ENCODE measurements at places on chromosomes 6 and 20.

GRCh38 chr6:5337573-5337972 is 76.3 kb downstream of the FARS2 start:
- DNase-seq: no peak

DNA sequence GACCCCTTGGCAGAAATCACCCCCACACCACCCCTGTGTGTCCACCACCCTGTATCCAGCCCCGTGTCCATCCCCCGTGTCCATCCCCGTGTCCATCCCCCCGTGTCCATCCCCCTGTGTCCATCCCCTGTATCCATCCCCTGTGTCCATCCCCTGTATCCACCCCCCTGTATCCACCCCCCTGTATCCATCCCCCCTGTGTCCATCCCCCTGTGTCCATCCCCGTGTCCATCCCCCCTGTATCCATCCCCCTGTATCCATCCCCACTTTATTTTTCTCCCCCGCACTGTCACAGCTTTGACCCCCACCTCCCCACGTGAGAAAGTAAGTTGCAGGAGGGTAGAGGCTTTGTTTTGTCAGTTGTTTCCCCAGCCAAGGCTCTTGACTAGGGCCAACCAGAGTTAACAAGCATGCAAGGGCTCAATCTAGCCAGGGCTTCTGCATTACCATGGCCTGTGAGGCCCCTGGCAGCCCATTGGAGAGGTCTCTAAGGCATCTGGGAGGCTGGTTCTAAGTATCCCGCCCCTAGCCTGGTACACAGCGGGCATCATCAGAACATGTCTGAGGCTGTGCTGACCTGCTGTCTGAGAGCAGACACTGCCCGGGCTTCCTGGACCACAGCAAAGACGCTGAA is 18.1 kb upstream of the SIRPA start:
- peak; percentile 9 for DNase-seq

DNA sequence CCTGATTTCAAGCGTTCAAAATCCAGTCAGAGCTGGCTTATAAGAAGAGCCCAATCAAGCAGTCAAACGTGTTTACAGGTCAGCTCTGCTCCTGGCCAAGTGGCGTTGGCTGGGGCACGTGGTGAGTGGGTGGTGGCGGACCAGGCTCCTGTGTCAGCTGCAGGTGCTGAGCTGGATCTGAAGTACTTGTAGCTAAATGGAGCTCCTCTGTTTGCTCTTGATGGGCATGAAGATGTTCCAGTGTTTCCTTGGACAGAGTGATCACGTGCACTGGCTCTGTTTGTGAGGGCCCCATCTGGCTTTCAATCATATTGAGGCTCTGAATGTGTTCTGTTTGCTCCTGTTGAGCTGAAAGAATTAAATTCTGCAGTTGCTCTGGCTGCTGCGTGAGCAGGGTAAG is 10.2 kb upstream of the MICAL1 start:
- DNase-seq: no peak

GRCh38 chr6:3310051-3310448 is 51.3 kb downstream of the PSMG4 start:
- DNase-seq: no peak

- DNase-seq: no peak
Observed at GRCh38 chr20:688809-689212, 13.2 kb upstream of the SCRT2 start.

DNA sequence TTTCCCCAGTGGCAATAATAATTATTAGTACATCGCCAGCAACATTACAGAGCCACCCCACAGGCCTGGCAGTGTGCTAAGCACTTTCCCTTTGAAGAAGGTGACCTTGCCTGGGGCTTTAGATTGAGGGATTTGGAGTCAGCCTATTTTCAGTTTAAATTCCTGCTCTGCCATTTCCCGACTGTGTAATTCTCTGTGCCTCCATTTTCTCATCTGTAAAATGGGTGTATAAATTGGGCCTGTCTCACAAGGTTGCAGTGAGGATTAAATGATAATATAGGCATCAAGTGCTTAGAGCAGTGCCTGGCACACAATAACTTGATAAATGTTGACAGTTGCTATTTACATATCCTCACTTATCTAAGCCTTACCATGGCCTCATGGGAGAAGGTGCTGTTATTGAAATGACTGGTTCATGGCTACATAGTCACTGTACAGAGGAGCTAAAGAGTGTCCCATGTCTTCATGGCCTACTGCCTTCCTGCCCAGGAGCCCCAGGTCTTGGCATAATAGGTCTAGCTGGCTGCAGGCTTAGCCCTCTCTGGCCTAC is 5.1 kb upstream of the SCRT2 start:
- no peak for DNase-seq

- DNase-seq: no peak
Observed at GRCh38 chr20:20747298-20747697, 34.9 kb upstream of the RALGAPA2 start.

DNA sequence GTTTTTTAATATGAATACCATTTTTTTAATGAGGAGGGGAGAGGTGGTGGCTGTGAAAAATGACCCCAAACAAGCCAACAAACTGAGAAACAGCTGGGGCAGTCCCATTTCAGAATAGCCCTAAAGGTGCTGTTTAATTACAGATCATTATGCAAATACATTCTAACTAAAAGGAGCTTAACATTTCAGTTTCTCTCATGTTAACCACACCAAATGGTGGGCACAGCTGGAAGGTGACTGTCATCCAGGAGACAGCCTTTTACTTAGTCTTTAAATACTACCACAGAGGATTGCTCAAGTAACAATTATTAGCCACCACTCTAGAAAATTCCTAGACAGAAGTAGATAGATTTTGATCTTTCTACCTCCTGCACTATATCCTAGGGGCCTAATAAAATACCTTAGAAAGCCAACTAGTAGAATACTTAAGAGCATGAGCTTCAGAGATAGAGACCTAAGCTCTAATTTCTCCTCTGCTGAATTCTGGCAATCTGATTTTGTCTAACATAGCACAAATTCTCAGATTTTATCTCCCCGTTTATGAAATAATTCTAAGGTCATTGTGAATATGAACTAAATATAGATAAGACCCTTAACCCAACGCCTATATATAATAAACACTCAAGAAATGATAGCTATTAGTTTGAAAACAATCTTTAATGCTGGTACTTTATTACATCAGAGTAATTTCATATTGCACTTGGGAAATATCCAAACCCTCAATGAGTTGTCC is 615.1 kb upstream of the NRSN1 start:
- DNase-seq: no peak

DNA sequence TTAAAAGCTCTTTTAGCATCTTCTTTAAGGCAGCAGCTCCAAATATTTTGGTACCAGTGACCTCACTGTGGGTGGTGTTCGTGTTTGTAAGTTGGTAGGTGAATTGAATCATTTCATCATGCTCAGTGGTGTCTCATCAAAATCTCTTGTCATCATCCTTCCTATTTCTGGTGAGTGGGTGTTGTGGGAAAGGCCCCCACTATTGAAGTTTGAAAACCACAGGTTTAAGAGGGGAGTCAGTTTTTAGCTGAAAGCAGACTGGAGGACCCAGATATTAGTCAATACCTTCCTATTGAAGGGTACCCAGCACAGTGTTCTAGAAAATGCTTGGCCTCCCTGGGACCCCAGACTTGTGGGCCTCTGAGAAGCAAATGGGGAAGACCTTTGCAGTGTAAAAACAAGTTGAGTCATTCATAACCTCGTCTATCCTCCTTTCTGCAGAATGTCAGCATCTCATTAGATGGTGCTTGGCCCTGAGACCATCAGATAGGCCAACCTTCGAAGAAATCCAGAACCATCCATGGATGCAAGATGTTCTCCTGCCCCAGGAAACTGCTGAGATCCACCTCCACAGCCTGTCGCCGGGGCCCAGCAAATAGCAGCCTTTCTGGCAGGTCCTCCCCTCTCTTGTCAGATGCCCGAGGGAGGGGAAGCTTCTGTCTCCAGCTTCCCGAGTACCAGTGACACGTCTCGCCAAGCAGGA is 3.7 kb downstream of the PIM1 start:
- DNase-seq: no peak

GRCh38 chr6:143023695-143024094 is 37.0 kb upstream of the AIG1 start:
- DNase-seq: no peak

DNA sequence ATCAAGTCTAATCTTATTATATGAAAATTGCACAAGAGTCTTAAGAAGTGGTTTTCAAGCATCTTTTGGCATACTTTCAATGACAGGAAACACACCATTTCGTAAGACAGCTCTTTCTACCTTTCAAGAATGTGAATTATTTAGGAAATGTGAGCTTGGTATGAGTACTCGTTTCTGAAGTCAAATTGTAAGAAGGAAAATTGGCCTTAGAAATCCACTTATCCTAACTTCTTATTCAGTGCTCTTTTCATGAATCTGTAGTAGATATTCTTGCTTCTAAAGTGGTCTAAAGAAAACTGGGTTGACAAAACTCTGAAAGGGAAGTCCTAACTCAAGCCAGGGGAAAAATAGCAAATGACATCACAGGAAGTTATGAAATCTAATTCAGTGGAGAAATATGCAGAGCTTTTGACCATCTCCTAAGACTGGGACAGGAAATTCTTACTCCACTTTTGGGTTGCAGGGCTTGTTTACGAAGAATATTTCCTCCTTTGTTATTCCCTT is 38.5 kb upstream of the OGFRL1 start:
- DNase-seq: peak; percentile 61

DNA sequence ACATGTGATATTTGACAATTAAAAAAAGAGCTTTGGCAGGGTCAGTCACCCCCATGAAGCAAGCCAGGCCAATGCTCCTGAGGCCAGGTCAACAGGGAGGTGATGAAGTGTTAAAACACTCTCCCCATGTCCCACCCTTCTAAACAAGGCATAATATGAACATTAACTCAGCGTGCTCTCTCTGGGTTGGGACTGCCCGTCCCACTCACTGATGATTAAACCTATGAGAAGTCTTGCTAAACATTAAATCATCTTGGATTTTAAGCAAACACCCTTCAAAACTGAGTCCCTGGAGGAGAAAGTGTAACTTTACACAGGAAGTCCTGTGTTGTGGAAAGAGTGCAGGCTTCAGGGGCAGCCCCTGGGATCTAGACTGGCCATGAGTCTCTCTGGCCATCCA is 558.5 kb downstream of the CD83 start:
- no peak for DNase-seq

GRCh38 chr6:155883741-155884140 is 428.1 kb upstream of the NOX3 start:
- no peak for DNase-seq

DNA sequence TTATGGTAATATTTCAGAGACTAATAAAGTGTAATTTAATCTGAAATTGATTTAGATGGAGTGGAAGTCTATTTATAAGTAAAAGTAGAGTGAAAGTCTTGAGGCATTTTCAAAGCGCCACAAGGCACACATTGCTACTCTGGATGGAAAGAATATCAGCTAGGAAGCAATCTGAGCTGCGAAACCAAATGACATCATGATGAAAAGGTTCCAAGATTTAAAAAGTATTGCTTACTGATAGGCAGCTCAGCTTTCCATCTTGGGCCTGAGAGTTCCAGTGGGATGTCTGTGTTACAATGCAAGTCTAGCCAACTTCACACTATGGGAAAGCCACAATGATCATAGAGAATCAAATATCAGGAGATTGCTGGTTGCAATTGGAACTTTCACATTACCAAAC is 126.9 kb upstream of the VGLL2 start:
- DNase-seq: no peak

DNA sequence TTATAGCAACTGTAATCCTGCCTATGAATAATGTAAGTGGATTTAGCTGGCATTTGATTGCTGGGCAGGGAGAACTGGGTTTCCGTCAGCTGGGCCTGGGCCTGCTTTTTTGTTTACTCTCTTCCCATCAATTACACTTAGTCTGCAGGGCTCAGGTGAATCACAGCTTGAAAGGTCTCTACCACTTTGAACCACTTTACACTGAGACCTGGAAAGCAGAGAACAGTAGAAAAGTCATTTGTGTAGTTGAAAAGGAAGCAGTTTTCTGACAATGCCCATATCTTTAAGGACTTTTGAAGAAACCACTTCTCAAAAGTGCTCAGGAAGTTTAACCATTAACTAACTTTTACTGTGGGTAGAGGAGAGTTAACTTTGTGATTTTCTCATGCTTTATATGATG is 315.4 kb upstream of the SASH1 start:
- DNase-seq: no peak

DNA sequence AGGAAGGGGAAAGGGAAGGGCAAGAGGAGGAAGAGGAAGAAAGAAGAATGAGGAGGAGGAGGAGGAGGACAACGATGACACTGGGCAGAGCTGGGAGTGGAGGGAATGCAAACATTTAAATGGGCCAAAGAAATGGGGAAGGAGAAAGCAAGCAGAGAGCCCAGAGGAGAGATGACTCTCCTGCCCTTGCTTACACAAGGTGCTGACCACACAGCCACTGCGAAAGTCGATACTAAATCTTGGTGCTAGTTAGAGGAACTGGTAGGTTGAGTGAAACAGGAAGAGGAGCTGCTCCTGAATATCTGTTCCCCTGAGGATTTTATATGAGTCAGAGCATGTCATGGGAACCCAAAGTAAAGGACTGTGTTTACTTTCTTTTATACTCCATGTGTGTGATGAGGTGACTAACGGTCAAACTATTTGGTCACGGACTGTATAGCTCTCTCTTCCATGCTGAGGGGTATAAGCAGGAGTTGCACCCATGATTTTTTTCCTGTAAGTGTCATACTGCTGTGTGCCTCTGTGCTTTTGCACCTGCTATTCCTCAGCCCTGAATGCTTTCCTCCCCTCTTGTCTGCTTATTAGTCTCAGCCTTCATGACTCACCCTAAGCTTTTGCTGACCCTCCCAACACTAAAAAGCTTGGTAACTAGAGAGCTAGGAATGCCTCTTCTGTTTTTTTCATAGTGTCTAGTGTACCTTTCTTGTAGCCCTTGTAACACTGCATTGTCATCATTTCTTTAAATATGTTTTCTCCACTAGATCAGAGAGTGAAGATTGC is 9.5 kb upstream of the PAQR8 start:
- peak; percentile 88 for DNase-seq

DNA sequence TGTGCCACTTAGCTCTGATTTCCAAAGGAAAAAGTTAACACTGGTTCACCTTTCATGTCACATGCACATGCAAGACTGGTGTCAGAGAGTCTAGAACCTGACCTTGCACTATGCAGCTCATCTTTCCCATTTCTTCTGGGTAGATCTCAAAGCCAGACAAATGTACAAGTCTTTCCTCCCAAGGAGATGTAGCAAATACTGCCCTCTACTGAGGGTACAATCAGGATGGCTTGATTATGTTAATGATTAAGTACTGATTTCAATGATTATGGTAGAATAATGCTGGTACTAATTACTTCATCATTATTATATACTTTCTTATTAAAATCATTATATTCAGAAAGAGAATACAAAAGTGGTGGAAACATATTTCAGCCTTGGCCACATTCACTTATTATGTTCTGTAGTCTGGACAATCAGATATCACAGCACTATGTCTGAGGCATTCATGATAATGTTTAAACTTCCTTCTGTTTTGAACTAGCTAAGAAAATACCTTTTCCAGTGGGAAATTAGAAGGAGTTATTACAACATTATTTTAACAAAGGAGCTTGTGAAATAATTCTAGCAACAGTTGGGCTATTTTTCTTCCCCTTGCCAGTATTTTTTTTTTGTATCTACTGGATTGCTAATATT is 68.5 kb upstream of the FOXO3 start:
- DNase-seq: no peak

DNA sequence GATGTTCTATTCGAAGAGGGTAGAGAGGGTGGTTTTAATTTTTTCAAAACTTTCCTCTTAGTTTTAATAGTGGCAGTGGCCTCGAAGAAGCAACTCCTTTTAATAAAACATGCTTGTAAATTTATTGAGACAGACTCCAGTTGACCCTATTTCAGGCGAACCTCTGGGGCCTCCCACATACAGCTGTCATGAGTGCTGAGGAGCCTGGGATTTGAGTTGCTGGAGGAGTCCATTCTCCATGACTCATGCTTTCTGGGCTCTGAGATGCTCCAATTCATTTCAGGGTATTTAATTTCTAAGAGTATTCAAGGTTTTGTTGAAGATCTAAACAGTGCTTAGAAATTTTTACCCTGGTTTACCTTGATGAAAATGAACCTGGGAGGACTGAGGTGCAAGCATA is 580.4 kb downstream of the CBLN4 start:
- no peak for DNase-seq

All from SW 1271 (cell line).